ENCODE measurements at places on chromosomes 11 and 22.

DNA sequence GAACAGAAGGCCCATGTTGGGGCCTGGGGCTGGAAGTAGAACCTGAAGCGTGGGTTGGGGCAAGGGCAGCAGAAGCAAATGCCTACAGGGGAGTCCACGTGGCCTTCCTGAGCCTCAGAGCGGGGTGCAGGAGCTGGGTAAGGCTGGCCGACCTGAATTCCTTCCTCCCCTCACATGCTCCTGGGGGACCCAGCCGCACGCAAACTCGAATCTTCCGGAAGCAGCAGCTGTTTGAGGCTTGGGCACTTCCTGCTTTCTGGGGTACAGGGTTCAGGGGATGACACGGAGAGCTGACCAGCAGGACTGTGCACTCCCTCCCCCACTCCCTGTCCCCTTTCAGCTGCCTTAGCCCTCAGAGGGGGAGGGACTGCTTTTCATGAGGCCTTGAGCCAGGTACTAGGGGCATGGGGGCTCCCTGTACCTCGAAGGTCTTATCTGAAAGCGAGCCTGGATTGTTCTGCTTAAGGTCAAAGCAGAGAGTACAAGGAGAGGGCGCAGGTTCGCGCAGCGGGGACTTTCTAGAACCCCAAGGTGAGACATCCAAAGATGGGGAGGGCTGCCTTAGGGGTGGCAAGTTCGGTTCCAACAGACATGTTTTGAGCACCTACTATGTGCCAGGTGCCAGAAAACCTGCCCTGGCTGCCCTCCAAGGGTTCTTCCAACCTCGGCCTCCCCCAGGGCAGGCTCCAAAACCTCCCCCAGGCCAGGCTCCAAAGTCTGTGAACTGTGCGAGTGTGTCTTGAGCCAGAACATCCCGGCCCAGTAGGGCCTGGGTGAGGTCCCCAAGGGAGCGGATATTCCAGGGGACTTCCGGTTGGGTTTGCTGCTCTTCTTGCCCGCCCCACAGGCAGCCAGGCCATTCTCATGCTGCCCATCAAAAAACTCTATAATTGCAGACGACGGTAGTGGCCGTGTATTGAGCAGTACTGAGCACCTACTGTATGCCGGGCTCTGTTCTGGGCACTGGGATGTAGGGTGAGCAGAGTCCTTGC lies 1.7 kb downstream of the NCF4 start:
- no peak for DNase-seq

- DNase-seq, result peak; percentile 23
Measured at GRCh38 chr11:26649884-26650283, 72.0 kb downstream of the SLC5A12 start.

DNA sequence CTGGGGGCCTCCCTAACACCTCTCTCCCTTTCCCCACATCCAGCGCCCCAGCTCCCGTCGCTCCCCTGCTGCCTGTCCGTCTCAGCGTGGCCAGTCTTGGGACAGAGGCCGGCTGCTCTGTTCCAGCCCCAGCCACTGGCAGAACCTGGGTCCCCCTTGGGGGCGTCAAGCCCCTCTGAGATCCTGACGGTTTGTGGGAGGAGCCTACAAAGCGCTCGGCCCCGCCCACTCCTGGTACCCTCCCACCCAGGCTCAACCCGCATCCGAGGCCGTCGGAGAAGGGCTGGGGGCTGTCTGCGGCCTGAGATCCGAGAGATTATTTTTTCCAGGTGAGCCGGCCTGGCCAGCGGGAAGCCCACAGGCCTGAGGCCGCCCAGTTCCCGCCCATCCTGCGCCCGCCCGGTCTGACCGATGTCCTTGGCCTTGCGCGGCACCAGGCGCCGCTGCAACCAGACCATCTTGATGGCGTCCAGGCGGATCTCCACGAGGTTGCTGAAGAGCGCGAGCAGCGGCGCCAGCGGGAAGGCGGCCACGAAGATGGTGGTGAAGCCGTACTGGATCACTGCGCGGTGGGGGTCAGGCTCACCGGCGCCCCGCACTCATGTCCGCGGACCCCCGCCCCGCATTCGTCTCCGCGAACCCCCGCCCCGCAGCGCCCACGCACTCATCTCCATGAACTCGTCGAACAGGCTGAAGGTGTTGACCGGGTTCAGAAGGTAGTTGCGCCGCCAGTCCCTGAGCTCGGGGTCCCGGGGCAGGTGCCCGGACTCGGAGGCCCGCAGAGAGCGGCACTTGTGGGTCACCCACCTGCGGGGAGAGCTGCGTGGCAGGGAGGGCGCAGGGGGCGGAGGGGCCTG lies 5.5 kb upstream of the SIGIRR start:
- no peak for DNase-seq

DNA sequence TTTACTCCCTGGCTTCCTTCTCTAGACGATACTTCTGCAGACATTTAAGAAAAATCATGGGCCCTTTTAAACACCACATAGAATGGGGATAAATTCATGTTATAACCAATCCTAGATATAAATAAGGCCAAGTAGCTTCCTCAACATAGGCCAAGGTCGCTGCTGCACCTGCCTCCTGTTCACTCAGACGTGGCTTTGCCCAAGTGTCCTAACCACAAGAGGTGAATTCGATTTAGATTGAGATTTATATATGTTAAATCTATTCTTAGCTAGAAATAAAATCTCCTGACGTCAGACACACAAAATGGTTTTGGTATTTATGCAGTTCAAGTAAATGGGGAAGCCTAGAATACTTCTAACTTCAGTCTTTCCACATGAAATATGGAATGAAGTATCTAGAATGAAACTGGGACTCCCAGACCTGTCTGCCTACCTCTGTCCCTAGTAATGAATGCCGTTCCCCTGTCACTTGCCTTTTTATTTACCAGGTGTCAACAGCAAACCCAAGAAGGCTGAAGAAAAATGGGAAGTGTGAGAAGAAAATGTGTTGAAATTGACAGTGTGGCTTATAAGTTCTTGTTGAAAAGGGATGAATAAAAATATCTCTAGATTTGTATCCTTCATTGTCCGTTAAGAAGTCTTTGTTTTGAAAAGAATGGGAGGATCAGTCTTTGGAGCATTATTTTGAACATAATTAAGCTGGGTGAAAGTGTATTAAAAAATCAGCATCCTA lies 131.8 kb downstream of the HIPK3 start:
- no peak for DNase-seq

GRCh38 chr22:26348810-26349526 lies 80.1 kb upstream of the ASPHD2 start:
- DNase-seq, result no peak

GRCh38 chr22:29914165-29914564 lies 31.2 kb downstream of the MTMR3 start:
- peak; percentile 77 for DNase-seq

- DNase-seq, result no peak
Measured at GRCh38 chr11:106496677-106497076, 419.2 kb downstream of the AASDHPPT start.

- no peak for DNase-seq
Measured at GRCh38 chr22:23984430-23984829, 4.5 kb downstream of the GSTT2 start.

- DNase-seq, result no peak
Measured at GRCh38 chr11:20159466-20160381, 551 bp downstream of the DBX1 start.

- DNase-seq, result no peak
Measured at GRCh38 chr11:120893440-120894201, 130.3 kb upstream of the TBCEL start.

GRCh38 chr11:44301564-44302271 lies 8.2 kb downstream of the ALX4 start:
- no peak for DNase-seq

GRCh38 chr22:35582861-35583670 lies 34.1 kb downstream of the MB start:
- peak; percentile 37 for DNase-seq

DNA sequence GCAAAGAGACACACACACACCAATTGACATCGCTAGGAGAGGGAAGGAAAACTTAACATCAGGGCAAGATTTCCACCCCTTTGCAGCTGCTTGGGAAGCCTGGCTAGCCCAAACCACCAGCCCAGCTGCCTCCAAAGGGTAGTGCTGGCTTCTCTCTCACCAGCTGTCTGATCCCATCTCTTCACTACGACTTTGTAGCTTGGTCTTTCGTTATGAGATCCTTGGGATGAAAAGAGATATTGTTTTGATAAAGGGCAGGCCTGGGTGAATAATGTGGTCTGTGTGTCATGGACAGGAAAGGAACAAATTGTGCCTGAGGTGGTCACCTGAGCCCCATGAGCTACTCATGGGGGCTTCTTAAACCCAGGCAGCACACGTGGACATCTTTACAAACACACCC lies 101.9 kb downstream of the ARL14EP start:
- no peak for DNase-seq

DNA sequence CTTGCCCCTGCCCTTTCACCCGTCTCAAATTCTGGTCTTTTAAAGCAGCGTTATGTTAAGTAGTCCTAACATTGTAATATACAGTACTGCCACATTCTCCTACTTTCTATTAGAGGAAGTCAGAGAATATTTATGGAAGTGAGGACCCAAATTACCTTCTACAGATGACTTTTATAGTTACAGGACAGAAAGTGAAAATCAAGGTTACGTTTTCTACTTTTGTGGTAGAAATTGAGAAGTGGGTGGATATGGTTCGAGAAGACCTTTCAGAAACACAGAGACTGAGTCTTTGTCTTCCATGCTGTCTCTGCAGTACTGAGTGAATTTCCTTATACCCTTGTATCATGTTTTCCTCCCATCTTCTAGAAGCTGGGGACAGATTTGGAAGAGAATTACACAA lies 17.1 kb downstream of the SC5D start:
- no peak for DNase-seq

DNA sequence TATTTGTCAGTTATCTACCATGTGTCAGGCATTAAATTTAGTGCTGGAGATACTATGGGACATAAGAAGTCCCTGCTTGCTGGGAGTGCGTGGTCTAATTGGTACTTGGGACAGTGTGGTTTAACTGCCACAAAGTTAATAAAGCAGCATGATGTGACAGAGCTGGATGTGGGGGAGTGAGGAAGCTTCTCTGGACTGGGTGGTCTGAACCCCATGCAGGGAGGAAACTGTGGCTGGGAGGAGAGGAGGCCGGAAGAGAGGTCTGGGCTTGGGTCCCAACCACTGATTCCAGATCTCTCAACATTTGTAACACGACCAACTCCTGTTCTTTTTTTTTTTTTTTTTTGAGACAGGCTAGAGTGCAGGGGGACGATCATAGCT lies 37.1 kb downstream of the ST3GAL4 start:
- no peak for DNase-seq

GRCh38 chr11:44883277-44883676 lies 67.4 kb downstream of the TP53I11 start:
- DNase-seq, result no peak

DNA sequence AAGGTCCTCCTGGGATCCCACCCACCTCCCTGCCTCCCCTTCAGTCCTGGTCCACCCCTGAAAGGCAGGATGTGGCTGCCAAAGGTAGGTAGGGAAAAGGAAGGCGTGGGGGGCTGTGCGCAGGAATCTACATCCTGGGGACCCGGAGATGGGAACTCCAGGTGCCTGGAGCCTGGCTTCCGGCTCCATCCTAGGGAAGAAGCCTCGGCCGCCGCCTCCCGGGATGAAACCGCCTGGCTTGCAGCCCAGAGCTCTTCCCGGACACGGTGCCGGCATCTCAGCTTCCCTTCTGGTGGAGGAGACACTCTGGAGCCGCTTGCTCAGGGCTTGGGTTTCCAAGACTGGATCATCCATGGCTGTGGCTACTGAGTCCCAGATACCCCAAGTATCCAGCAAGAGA lies 33.3 kb upstream of the PDGFB start:
- no peak for DNase-seq
